Suppressor macrophage treated with lipopolysaccharide for 1 hour (primary cell): ENCODE measurements at places on chromosomes 2 and 18.
A peak's percentile ranks its signal among the peaks of the same experiment; 100 is the strongest.

DNA sequence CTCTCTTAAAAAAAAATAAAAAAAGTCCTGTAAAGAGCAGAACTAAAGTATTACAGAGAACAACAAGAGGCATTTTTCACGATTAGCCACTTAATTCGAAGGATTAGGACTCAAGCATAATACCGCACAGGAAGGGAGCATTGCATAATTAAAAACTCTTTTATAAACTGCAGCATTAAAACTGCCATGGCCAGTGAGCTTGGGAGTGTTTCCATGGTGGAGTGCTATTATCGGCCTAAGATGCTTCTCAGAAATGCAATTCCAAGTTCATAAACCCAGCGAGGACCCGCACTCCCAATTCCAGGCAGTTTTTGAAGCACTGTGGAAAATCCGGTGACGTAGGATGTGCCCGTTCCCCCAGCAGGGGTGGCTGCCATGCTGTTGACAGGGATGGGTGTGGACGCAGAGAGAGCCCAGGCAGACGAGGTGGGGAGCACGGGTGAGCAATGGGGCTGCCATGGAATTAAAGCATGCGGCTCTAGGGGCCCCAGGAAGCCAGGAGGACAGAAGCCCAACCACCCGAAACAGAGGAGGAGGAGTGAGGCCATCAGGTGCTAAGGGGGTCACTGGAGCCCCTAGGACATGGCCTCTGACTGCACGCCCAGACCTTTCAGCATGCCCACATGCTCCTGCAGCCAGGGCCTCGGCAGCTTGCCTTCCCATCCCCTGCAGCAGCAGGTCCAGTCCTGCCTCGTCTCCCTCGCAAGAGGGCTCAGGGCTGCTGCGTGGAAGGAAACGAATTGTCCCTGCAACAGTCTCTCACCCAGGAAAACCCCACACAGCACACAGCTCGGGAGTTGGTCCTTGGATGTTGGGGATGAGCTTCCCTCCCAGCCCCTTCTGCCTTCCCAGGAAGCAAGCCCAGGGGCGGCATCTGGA is 233.4 kb downstream of the NDUFA10 start:
- no peak for DNase-seq

DNA sequence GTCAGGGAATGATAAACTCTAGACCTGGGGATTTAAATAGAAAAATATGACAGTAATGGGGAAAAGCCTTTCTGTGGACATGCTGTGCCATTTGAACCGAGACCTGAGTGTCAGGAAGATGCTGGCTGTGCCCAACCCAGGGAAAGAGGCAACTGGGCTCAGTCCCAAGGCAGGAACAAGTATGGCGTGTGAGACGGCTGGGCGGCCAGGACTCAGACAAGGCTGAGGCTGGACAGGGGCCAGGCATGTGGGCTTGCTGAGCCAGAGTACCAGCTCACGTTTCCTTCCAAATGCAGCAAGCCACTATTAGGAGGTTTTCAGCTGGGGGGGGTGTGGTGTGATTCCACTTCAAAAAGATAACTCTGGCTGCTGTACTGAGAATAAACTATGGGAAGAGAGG is 92.4 kb downstream of the INPP5D start:
- no peak for DNase-seq

GRCh38 chr2:59961746-59962145 is 591.7 kb downstream of the BCL11A start:
- no peak for DNase-seq

DNA sequence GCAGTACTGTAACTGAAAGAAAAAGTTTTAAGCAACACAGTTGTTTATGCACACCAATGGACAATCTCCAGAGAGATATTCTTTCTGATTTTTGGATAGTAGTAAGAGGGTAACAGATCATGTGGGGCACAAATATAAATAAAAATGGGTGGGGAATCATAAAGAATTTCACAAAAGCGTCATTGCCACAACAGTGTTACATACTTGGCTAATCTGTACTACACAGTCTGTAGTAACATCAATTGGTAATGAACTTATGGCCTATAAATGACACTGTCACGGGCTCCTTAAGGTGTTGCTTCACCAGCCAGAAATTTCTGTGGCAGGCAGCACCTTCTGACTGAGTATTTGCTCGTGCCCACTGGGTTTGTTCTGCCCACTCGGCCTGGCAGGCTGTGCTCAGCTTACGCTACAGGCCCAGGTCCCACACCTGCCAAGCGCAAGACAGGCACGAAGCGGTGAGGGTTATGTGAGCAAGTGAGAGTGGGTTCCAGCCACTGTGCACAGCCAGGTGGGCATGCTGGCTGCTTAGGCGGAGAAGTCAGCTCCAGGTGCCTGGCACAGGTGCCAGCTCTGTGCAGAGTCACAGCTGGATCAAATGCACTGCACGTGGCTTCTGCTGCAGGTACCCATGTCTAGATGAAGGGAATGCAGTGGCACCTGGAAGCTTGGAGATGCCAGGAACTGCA is 532.5 kb upstream of the SLC39A10 start:
- no peak for DNase-seq

DNA sequence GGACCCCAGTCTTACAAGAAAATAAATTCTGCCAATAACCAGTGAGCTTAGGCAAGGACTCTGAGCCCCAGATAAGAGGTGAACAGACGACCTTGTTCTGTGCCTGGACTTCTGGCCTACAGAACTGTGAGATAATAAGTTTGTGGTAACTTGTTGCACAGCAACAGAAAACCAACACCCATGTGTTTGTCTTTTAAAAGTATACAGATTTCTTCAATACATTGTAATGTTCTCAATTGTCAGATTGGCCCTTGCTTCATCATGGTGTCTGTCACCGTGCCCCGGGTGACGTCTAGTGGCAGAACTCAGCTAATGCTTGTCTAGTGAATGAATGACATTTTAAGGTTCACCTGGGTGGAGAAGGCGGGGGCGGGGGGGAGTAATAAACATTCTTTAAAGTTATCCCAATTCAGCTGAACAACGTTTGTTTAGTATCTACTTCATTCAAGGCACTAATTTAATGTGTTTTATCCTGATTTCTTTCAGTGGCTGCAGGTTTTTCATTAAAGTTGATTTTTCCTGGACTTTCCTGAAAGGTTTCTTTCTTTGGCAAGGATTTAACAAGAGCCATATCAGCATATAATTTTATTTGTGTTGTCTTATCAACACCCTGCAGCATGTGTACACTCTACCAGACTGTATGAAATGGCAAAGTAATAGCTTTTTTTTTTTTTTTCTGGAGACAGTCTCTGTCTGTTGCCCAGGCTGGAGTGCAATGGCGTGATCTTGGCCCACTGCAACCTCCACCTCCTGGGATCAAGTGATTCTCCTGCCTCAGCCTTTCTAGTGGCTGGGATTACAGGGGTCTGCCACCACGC is 123.8 kb upstream of the DLX2 start:
- peak; percentile 43 for DNase-seq

DNA sequence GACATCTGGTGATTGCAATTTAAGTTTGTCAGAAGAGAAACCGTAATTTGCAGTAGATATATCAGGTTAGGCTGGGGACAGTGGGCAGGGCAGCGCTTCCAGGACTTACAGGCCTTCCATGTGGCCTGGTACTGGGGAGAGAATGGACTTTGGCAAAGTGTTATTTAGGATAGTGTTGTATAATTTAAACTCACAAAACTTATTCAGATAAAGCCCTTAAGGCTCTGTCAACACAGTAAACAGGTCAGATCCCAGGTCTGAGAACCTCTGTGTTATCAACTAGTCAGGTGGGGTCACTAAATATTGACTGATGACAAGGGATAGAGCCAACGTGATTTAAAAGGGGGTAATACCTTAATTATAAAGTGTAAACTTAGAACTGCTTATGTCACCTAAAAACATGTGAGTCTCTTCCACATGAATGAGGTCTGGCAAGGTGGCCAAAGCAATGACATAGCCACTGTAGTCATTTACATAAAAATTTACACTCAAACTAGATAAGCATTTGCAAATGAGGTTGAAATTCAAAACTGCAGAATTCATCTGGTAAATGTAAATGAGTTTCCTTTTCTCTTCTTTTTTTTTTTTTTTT is 80.2 kb upstream of the DNMT3A start:
- no peak for DNase-seq

DNA sequence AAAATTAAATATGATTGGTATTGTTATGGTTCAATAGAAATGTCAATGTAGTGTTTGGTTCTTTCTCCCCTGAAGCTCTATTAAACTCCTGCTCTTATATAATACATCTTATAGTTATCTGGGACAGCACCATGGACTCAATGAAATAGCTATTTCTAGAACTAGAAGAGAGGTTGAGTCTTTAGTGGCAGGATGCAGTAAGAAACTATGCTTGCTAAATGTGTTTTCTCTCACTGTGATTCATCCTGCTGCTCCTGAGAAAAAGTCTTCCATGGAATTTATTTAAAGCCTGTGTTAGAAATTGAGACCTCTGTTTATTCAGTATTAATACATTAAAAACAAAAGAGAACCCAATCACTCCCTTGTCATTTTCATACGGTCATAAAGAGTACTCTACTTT is 61.5 kb downstream of the G6PC2 start:
- no peak for DNase-seq

DNA sequence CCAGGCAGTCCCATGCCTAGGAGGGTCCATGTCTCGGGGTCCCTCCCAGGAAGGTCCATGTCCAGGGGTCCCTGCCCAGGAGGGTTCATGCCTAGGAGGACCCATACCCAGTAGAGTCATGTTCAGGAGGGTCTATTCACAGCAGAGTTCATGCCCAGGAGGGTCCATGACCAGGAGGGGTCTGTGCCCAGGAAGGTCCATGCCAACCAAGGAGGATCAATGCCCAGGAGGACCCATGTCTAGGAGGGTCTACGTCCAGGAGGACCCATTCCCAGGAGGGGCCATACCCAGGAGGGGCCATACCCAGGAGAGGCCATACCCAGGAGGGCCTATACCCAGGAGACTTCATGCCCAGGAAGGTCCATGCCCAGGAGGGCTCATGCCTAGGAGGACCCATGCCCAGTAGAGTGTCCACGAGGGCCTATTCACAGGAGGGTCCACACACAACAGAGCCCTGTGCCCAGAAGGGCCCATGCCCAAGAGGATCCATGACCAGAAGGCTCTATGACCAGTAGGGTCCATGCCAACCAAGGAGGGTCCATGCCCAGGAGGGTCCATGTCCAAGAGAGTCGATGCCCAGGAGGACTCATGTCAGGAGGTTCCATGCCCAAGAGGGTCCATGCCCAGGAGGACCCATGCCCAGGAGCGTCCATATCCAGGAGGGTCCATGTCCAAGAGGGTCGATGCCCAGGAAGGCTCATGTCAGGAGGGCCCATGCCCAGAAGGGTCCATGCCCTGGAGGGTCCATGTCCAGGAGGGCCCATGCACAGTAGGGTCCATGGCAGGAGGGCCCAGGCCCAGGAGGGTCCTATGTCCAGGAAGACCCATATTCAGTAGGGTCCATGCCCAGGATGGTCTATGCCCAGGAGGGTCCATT is 10.1 kb downstream of the GPR35 start:
- DNase-seq = no peak

DNA sequence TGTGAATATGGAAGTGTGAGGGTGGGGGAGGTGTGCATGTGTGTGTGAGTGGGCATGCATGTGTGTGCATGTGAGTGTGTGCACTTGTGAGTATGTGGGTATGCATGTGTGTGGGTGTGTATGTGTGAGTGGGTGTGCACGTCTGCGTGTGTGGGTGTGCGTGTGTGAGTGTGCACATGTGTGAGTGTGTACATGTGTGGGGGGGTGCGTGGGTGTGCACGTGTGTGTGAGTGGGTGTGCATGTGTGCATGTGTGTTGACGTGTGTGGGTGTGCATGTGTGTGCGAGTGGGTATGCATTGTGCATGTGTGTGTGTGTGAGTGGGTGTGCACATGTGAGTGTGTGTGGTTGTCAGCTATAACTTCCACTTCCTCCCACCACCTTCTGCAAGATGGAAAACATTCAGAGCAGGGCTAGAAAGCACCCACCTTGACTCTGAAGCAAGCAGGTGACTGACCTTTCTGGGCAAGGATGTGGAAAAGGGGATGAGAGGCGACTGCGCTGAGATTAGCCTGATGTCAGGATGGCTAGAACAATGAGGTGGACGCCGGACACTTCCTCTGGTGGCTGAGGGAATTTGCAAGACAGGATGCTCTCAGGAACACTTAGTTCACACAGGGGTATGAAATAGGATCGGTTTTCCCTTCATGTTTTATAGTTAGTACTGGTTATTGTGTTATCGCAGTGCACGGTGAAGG is 103.6 kb downstream of the ACKR3 start:
- DNase-seq = no peak

GRCh38 chr18:10100941-10101701 is 187.3 kb downstream of the VAPA start:
- DNase-seq = no peak

DNA sequence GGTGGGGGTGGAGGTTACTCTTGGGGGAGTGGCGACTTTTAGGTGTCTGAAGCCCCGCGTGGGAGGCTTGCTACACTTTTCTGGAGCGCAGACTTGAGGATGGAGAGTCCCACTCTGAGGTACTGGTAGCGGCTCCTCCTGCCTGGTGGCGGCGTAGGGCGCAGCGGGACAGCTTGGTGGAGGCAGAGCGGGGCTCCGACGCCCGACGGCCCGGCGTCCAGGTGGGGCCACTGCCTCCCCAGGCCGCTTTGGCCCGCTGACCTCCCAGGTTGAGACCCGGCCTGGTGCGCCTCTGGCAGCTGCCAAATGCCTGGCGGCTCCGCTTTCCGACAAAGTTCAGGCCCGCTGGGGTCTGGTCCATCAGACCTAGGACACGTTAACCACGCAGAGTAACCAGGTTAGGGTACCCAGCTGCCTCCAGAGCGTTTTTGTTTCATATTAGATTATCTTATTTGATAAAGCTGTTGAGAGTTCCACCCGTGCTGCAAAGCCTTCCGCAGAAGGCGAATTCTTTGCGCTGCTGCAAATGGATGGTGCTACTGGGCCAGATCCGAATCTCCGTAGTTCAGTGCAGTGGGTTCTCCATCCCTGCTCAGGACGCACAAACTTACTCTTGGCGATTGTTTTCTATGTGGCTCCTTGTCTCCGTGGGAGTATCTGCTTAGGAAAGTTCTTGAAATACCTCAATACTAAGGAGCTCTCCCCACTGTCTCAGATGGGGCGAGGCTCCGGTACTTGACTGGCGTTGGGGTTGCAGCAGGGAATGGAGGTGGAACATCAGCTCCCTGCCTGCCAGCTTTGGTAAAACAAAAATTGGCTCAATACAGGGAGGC is 405.9 kb downstream of the XIRP2 start:
- DNase-seq = peak; percentile 12

GRCh38 chr18:48855422-48856377 is 95.1 kb downstream of the SMAD7 start:
- DNase-seq = no peak

DNA sequence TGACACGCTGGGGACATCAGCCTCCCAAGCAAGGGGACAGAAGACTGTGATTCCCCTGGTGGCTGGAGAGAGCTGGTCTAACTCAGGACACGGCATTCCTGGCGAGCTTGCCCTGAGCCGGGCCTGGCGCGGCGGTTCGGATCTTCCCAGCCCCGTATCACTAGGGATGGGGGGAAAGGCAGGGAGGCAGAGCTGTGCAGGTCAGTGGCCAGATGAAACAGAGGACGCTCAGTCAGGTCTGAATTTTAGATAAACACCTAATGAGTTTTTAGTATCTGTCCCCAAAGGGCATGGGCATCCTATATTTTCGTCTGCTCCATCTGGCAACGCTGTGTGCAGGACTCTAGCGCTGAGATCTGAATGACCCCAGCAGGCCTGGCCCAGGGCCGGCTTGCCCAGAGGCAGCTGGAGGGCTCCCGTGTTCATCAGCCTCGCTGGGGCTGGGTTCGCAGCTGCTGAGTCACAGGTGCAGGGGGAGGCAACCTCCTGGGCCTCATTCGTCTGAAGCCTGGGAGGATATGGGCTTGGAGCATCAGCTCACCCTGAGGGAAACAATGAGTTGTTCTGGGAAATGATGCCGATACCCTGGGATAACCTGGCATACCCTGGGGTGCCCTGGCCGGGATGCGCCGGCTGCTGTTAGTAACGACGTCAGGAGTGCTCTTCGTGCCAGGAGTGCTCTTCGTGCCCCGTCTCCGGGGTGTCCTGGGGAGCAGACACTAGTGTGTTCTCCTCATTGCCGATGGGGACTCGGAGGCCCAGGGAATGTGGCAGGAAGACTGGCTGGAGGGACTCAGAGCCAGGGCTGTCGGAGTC is 48.1 kb upstream of the HPCAL1 start:
- no peak for DNase-seq
